ENCODE measurements at places on chromosomes 5 and 9.

- no peak for DNase-seq
Observed at GRCh38 chr9:85484235-85484634, 257.5 kb downstream of the AGTPBP1 start.

DNA sequence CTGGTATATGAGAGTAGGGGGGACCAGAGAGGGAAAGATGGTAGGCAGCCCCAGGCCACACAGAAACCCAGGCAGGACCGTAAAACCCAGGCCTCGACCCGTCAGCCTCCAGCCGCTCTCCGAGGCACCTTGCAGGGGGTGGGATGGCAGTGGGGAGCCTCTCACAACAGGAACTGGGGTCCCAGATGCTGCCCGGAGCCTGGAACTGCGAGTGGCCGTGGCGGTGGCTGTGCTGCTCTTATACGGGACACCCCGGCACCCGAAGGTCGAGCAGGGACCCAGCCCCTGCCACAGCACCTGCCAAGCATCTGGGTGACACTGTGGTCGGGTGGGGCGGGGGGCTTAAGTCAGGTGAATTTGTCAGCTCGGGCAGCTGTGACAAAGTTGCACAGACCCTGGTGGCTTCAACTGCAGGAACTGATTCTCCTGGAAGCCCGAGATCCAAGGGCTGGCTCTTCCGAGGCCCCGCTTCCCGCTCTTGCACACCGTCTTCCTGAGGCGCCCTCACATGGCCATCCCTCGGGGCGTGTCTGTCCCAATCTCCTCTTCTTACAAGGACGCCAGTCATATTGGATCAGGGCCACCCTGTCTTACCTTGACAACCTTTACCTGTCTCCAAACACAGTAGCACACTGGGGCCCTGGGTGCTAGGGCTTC is 47.6 kb upstream of the EGFL7 start:
- DNase-seq = no peak

GRCh38 chr5:107196500-107197059 is 474.2 kb downstream of the EFNA5 start:
- DNase-seq = no peak

GRCh38 chr5:117690612-117691011 is 1116.0 kb upstream of the SEMA6A start:
- DNase-seq = no peak

DNA sequence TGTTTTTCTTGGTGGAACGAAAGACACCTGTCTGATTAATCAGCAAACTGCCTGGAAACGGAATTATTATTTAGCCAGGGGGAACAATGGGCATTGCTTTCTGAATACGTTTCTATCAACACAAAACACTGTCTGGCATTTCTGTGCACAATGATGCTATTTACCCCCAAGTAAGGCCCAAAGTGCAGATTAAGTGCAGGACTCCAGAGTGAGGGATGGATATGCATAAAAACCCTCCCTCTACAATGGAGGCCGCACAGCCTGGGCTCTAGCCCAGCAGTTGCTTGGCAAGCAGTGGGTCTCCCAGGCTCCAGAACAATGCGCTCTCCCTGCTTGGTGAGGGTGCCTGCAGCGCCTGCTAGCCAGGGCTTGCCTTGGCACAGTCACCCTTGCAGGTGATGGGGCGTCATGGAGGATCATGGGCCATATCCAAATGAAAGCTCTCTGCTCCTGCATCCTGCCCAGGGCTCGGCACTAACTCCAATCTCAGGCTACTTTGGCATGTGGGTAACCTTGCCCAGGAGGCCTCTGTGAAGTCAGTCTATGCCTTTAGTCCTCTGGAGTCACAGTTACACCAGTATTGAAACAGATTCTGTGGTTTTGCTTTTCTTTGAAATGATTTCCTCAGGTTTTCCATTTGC is 11.5 kb upstream of the SPATA24 start:
- DNase-seq = no peak

- DNase-seq = no peak
Observed at GRCh38 chr9:77978086-77978781, 53.4 kb downstream of the GNAQ start.
